Fibroblast of villous mesenchyme (primary cell): ENCODE measurements at places on chromosomes 13 and 19.
A peak's percentile ranks its signal among the peaks of the same experiment; 100 is the strongest.

DNA sequence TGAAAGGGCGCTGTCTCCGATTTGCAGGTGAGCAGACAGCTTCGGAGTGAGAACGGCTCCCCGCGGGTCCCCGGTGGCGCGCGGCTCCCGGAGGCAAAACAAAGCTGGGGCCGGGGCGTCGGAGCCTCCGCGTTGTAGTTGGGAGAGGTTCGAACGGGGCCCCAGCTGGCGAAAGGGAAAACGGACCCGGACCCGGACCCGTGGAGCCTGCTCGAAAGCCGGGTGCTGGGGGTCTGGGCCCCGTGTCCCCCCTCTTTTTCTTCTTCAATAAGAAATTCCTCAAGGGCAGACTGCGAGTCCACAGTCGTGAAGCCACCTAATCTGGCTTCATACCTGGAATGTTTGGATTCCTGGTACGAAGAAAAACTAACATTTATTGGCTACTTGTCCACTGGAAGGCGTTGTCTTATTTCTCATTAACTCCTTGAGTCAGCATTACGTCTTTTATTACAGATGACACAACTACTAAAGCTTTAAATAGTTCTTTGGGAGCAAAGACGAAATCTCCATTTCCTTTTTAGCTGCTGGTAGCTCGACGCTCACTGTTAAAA is 632 bp upstream of the MTIF3 start:
- DNase-seq: peak; percentile 66

DNA sequence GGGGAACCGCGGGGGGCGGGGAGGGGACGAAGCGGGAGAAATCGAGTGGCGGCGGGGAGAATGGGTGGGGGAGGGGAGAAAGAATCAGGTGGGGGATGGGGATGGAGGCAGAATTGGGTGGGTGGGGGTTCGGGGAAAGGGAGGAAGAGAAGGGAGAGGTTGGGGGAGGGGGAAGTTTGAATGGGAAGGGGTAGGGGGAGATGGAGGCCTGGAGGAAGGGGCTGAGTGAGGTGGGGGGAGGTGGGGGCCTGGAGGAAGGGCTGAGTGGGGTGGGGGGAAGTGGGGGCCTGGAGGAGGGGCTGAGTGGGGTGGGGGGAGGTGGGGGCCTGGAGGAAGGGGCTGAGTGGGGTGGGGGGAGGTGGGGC is 403 bp upstream of the ADAMTS10 start:
- DNase-seq: no peak

DNA sequence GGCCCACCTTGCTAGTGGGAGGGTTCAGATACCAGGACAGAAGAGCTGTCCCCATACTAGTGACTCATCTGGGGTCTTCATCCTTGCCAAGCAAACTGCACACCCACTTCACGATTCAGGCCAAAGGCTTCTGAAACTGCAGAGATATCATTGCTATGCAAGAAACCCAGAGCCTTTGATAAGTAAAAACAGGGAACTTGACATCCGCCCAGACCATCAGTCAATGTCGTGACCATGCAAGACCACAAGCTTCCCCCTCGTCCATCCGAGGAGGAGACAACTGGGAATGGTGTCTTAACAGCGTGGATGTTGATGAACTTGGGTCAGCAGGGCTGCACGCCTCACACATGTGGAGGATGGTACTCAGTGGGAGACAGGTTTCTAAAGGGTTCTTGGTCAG is 58.0 kb downstream of the ABCC4 start:
- DNase-seq: no peak

DNA sequence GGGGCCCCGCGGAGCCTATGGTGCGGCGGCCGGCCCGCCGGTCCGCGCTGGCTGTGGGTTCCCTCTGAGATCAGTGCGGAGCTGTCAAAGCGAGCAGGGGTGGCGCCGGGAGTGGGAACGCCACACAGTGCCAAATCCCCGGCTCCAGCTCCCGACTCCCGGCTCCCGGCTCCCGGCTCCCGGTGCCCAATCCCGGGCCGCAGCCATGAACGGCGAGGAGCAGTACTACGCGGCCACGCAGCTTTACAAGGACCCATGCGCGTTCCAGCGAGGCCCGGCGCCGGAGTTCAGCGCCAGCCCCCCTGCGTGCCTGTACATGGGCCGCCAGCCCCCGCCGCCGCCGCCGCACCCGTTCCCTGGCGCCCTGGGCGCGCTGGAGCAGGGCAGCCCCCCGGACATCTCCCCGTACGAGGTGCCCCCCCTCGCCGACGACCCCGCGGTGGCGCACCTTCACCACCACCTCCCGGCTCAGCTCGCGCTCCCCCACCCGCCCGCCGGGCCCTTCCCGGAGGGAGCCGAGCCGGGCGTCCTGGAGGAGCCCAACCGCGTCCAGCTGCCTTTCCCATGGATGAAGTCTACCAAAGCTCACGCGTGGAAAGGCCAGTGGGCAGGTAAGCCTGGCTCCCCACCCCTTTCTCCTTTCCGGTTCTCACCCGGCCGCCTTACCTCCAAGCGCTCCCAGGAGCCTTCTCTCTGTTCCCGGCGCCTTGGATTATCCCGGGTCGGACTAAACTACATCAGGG is at the start of gene PDX1:
Gene PDX1 (plus strand): TSS at position 67 of the 743 bp plus-strand sequence. CDS start 139 bp downstream, at position 206.
- no peak for DNase-seq

DNA sequence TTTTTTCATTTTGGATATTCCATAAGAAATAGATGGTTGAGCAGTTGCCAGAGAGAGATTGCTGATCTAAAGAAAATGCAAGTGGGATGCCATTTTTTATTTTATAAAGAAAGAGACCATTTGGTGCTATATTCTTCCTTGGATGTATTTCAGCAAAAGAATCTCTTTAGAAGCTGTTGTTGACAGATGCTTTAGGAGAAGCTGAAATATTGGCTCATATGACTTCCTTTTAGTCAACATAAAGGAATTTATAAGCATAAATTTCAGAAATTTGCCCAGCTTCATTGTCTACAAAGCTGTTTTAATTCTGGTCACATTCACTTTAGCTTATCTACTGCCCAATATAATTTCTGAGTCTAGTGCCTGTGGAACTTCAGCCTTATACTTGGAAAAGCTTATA is 36.9 kb downstream of the POLR1D start:
- DNase-seq: peak; percentile 43

GRCh38 chr13:42369071-42369797 is 97.3 kb downstream of the AKAP11 start:
- no peak for DNase-seq

DNA sequence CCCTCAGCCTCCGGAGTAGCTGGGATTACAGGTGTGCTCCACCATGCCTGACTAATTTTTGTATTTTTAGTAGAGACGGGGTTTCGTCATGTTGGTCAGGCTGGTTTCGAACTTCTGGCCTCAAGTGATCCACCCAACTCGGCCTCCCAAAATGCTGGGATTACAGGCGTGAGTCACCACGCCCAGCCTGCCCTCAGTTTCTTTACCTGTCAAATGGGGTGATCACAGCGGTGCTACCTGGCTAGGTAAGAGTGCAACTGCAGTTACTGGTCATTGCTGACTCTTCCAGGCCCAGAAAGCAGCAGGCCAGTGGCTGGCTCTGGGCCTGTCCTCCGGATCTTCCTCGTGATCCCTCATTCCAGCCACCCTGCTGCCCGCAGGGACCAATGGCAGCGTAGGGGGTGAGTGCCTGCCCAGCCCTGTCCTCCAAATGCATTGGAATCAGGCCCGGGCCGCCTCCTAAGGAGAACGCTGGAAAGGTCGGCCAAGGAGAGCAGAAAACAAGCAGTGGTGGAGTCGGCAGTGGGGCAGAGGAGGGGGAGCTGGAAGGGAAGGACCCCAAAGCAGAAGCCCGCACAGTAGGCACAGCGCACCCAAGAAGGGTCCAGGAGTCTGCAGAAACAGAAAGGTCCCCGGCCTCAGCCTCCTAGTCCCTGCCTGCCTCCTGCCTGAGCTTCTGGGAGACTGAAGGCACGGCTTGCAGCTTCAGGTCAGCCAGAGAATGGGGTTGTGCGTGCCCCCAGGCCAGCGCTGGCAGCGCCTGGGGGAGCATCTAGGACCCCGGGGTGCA is 1.8 kb upstream of the SLC27A1 start:
- DNase-seq: no peak

DNA sequence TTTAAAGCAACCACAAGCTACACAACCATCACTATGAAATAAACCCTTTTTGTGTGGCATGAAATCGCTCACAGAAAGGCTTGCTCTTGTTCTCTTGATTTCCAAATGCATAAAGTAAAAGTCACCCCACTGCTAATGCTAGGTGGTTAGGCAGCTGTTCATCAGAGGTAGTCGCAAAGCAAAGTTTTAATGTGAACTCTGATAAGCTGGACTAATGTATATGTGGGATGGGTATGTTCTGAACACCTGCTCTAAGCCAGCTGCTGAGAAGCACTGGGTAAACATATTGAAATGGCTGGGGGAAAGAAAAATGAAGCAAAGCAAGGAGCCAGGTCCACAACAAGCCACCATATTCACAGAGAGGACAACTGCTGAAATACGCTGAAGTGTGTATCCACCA is 142.3 kb downstream of the KLF12 start:
- no peak for DNase-seq

DNA sequence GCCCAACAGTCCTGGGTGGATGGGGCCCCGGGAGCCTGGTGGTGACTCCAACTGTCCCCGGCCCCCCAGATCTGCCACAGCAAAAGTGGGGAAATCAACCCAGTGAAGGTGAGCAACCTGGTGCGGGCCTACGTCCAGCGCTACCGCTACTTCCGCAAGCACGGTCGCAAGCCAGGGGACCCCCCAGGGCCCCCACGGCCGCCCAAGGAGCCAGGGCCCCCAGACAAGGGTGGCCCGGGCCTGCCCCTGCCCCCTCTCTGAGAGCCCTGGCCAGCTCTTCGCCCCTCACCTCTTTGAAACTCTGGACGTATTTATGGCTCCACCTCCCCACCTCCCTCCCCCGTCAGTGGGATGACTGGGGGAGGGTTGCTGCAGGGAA is 7.5 kb downstream of the IRF3 start:
- DNase-seq: no peak

DNA sequence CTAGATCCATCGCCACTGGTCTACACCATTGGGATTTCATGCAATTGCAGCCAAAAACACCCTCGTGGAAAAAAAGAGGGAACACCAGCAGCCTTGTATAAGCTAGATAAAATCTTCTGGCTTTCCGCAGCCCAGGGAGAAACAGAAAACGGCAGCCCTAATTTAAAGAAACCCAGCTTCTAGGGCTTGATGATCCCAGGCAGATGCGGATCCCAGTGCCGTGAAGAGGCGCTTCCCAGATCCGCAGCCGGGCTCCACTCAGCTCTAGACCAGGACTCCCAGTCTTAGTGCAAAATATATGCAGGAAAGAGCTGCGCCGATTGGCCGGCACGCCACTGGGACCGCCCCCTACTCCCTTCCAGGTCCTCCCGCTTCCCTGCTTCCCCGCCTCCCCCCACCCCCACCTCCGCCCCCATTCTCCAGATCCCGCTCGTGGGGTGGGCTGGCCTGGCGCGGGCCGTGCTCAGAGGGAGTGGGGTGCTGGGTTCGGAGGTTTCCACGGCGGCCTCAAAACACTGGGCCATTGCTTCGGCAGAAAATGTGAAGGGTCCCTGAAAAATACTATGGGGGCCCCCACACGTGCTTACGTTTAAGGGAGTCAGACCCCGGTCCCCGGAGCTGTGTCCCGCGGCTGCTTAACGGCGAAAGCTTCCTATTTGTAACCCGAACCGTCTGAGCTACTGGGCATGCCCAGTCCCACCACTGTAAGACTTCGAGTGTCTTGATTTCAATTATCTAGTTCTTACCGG is 63.1 kb downstream of the SERP2 start:
- peak; percentile 94 for DNase-seq

DNA sequence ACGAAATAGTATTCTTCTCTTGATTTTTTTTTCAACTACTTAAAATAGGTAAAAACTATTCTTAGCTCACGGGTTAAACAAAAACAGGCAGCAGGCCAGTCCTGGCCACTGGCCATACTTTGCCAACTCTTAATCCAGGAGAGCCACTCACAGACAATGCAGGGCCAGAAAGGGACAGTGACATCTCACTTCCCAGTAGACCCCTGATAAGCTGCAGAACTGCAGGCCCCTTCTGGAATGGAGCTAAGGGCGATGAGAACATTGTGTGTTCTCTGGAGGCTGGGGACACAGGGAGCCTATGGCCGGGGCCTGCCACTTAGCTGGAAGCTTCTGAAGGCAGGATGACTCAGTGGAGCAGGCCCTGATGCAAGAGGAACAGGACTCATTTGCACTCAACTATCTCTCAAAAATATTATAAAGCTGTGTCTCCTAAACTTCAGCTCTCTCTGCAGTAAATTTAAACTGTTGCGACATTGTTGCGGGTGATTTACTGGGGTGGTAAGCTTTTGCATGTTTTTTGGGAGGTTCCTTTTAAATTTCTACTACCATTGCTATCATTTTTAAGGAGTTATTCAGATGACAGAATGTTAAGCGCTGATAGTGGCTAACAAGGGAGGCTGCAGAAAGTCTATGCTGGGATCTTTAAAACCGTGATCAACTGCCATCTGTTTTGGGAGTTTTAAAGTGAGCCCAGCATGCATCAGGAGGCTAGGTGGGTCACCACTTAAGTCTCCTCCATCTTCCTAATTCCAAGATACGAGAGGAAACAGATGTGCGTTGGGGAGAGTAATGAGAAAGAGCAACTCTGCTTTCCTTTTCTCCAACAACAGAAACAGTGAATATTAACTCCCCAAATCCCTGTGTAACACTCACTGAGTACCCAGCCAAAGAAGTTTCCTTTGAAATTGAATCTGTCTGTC is 33.2 kb upstream of the KATNAL1 start:
- peak; percentile 98 for DNase-seq

DNA sequence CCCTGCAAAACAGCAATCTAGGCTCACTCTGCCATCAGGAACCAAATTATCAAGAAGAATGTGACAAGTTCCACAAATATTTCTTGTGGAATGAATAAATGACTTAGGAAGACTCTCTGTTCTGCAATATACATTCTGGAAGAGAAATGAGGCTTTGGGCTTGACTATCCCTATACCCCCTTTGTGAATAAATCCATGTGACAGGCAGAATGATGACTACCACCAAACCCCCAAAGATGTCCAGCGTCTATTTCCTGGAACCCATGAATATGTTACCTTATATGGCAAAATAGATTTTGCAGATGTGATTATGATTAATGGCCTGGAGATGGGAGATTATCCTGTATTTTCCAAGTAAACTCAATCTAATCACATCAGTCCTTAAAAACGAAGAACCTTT is 139.3 kb downstream of the ENOX1 start:
- no peak for DNase-seq

DNA sequence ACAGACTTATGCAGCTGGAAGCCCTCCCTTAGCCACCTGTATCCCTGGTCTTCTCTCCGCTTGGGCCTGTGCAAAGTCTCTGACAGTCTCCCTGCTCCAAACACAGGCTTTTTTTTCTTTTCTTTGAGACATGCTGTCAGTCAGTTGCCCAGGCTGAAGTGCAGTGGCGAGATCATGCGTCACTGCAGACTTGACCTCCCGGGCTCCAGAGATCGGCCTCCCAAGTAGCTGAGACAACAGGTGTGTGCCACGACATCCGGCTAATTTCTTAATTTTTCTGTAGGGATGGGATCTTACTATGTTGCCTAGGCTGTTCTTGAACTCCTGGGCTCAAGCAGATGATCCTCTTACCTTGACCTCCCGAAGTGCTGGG is 1.6 kb downstream of the MZF1 start:
- DNase-seq: no peak
